ENCODE measurements at places on chromosomes 4 and X.

DNA sequence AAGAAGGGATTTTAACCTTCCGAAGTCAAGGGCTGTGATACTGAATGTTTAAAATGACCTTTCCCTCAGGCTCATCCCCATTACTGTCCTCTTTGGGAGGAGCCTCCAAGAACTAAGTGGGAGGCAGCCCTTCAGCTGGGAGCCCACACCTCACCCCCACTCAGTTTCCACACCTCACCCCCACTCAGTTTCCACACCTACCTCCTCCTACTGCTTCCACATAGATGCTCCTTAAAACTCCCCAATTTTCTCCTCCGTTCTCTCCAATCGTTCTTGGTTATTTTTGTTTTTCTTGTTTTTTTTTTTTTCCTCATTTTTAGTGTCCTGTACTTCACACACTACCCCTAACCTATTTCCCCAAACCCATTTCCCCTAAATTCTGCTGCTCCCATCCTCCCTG lies 31.6 kb upstream of the ANXA3 start:
- no peak for DNase-seq

DNA sequence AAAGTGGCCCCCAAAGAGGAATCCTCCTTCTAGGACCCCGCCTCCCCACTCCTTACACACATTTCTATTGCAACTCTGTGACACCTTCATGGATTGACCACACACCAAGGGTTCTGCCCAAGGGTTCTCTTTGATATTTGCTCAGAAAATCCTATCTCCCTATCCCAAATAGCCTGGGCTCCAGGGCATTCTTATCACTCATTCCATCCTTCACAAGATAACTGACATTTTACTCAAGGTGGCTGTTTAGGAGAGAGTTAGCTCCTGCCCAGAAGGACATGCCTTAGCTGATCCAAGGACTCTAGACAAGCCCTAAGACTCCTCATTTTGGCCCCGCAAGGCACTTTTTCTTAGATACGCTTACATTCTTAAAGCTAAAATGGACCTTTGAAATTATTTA lies 47.4 kb downstream of the ATXN3L start:
- DNase-seq: no peak

GRCh38 chr4:176778491-176778890 lies 14.2 kb downstream of the VEGFC start:
- no peak for DNase-seq

GRCh38 chrX:110450050-110450449 lies 91.4 kb downstream of the RTL9 start:
- DNase-seq: peak; percentile 49

GRCh38 chrX:10254739-10255138 lies 98.0 kb downstream of the CLCN4 start:
- no peak for DNase-seq
